ENCODE measurements at places on chromosomes 16 and 17.

DNA sequence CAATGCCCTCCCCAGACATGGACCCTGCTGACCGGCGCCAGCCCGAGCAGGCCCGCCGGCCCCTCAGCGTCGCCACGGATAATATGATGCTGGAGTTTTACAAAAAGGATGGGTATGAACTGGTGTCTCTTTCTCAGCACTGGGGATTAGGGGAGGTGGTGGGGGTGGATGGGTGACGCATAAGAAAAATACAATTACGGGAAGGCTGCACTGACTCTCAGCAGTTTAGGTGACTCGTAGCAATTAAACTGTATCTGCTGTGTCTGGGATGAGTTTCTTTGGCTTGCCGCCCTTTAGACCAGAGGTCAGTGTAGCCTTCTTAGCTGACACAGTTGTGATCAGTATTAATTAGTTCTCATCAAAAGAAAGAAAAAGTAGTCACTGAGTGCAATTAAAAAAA lies 59.0 kb downstream of the ELAC2 start:
- DNase-seq = no peak

- DNase-seq = no peak
These were observed 391.4 kb downstream of the WWOX start for GRCh38 chr16:78490847-78491246.

GRCh38 chr17:74744714-74745547 lies 3.5 kb upstream of the NHERF1 start:
- DNase-seq = peak; percentile 84

DNA sequence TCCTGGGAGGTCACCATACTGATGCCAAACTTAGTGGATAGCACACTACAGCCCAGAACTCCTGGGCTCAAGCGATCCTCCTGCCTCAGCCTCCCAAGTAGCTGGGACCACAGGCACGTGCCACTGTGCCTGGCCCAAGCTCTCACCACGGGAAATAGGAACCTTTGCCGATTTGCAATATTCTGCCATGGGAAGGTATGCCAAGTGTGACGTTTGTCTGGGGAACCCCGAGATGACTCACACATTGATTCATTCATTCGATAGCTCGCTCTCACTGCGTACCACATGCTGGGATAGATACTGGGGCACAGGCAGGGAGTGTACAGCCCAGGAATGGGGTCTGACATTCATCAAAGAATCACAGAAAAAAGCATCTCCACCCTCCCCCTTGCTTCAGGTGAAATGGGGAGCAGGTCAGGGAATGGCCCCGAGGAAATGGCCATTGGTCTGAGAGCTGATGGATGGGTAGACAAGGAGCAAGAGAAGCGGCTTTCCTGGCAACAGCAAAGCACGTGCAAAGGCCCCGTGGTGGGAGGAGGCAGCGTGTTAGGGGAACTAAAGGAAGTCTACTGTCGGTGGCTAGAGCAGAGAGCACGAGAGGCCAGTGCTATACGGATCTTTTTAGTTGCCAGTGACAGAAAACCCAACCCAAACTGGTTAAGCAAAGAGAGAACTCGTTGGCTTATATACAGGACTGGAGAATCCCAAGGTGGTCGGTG lies 44.1 kb downstream of the DNAH17 start:
- DNase-seq = no peak

DNA sequence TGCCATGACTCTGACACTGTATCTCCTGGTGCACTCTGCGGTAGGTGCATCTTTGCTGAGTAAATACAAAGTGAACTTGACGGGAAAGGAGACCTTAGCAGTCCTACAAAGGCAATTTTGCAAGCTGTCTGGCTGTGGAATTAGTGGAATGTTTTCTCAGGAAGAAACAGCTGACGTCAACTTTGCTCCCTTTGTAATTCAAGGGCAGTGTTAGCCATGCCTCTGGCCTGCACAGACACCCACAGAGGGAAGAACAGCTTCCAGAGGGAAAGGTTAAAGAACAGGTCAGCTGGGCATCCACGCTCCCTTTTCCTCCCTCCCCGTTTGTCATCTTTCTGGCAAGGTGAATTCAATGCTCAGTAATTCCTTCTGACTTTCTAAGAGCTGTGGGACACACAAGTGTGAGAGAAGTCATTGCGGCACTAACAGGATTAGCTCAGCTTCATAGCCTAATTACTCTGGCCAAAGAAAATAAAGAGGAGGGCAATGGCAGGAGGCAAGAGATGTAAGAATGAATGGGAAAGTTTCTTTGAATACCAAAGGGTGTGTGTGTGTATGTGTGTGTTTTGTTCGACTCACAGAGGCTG lies 476.9 kb upstream of the GOT2 start:
- DNase-seq = no peak

GRCh38 chr17:30824002-30824355 lies 513 bp downstream of the CRLF3 start:
- DNase-seq = peak; percentile 52

DNA sequence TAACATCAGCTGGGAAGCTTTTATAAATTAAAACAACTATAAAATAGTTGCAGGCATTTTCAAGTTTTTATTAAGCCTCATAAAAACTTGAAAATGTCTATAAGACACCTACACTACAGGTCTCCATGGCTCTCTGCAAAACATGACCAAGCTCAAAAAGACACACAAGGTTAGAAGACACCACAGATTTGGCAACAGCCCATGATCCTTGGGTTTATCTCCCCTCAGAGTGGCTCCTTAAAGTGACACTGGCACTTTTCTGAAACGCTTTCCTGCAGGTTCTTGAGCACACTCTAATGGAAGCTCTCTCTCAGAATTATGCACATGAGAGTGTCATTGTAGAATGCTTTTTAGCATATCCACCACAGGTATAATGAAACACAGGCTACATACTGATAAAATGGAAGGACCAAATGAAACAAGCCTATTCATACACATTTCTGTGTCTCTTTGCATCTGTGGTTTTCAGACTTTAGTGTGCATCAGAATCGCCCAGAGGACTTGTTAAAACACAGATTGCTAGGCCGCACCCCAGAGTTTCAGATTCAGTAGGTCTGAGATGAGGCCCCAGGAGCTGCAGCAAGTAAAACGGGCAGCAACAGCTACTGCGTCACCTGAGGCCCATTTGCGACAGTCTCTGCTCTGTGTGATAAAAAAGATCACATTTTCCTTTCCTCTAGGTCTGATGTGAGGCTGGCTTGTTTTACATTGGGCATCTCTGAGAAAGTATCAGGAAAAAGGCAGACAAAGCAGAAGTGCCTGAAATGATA lies 75.0 kb upstream of the WSB1 start:
- no peak for DNase-seq

- no peak for DNase-seq
These were observed 990 bp downstream of the SLC5A11 start for GRCh38 chr16:24846548-24847357.

DNA sequence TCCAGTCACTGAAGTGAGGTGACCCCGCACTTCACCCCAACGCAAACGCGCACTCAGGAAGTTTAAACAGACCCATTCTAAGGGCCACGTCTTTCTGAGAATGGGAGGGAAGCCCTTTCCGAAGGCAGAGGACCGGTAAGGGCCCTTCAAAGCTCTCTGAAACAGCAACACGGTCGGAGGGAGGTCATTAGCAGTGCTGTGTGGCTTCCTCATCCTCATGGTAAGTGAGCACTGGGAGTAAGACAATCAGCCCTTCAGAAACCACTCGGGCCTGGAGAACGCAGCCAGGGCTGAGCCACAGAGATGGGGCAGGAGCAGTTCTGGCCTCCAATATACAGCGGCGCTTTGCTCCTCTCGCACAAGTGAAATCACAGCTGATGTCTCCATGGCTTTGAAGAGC lies 23.7 kb downstream of the SRL start:
- no peak for DNase-seq

DNA sequence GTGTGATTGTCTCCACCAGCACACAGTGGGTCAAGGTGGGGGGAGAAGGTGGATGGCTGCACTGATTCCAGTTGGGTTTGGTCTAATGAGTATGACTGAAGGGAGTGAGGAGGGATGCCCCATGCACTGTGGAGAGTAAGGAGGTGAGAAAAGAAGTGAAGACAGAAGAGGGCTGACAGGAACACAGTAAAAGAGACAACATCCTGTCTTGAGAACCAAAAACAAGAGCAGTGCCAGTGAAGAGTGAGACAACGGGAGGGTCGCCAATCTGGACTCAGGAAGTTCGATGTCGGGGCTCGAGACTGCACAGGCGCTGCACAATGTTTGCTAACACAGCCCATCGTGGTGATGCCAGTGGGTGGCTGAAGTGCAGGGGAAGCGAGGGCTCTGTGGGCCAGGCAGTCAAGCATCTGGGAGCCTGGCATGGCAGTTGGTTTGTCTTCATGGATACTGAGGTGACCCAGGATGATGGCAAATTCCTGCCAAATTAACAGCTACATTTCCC lies 34.1 kb downstream of the DUSP14 start:
- no peak for DNase-seq

- DNase-seq = no peak
These were observed 160.8 kb downstream of the ANKFN1 start for GRCh38 chr17:56314026-56314425.

GRCh38 chr17:5396612-5397011 lies 22.9 kb downstream of the NUP88 start:
- DNase-seq = no peak

DNA sequence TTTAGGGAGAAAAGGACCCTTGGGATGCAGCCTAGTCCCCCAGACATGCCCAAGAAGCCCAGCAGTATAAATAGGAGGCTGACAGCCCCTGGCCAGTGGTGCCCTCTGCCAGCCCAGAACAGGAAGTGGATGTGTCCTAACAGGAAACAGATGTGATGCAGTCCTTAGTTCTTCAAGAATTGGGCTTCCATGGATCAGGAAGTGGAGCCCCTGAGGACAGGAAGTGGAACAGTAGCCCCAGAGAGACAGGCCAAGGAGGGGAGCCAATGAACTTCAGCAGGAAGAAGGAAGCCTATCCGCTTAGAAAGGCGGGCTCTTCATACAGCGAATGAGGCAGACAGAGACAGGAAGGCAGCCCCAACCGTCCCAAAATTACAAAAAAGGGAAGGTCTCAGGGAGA lies 7.2 kb downstream of the CTF1 start:
- peak; percentile 26 for DNase-seq

DNA sequence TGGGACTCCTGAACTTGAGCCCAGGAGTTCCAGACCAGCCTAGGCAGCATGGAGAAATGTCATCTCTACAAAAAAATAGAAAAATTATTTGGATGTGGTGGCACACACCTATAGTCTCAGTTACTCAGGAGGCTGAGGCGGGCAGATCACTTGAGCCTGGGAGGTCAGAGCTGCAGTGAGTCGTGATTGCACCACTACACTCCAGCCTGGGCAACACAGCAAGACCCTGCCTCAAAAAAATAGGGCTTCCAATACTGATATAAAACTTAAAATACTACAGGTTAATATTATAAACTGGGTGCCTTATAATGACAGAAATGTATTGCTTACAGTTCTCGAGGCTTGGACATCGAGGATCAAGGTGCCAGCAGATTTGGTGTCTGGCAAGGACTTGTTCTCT lies 10.6 kb downstream of the CES2 start:
- DNase-seq = no peak

DNA sequence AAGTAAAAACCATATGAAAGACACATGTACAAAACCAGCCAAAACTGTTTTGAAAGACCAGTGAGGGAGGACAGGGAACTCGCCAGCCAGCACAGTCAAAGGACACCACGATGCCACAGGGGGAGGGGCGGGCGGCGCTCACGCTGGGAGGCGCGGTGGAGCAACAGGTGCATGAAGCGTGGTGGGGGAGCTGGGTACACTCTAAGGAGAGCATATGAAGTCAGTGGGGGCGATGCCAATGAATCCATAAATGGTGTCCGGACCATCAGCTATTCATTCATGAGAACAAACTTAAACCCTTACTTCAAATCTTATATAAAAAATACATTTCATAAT lies 101.0 kb upstream of the DNAH17 start:
- no peak for DNase-seq

- DNase-seq = no peak
These were observed 10.1 kb downstream of the DNAH9 start for GRCh38 chr17:11608396-11608795.

GRCh38 chr16:85961988-85962915 lies 63.3 kb downstream of the IRF8 start:
- no peak for DNase-seq

GRCh38 chr17:50598487-50598886 lies 36.2 kb upstream of the ABCC3 start:
- no peak for DNase-seq

GRCh38 chr17:78872486-78872885 lies 30.5 kb downstream of the CEP295NL start:
- DNase-seq = no peak

DNA sequence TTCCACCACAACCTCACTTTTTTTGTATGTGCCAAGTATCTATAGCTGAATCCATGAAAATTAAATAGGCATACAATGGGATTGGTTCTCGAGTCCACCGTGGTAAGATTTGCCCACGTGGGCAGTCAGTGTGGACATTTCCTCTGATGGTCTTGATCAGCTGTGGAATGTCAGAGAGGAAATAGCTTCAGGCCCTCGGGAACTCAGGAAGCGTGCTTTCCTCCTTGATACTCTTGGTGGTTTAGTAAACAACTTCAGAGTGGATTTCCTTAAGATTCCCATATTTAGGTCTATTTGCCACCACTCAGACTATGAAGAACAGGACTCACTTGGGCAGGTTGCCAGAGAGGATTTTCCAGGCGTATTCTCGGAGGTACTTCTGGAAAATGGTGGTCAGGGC lies 152.5 kb downstream of the VPS53 start:
- DNase-seq = no peak

DNA sequence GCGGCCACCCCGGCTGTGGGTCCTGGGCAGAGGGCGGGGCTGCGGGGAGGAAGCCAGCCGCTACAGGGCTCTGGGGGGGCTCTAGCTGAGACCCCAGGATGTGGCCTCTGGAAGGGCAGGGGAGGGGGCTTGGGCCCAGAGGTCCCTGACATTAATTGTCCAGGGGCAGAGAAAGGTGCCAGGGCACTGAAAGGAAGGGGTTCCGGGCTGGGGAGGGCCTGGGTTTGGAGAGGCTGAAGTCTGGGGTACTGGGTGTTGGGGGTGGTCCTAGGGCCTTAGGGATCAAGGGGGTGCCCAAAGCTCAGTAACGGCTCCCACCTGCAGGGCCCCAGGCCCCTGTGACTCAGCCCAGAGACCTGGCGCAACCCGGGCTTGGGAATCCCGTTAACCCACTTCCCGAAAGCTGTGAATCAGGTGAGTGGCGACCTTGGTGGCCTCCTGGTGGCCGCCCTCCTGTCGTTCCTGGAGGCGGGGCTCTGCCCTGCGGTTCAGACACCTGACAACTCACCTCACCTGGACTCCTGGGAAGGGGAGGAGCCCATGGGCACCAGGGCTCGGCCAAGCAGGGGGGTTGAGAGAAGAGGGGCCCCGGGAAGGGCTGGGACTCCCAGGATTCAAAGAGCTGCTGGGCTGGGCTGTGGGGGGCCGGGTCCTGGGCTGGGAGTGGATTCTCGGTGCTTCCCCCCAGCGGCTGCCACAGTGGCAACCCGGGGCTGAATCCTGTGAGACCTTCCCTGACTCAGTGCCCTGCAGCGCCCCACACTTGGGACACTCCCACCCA lies 465 bp upstream of the PRSS22 start:
- no peak for DNase-seq

All from hepatic stellate cell (primary cell).